ENCODE measurements at places on chromosomes 5 and 9. TPM values are rescaled to one million over a fixed set of nuclear protein-coding genes. Genes with fewer than 3 reads are reported as not detected.

The ZNF454 gene
- 2.3 TPM for total RNA-seq

The SSNA1 gene
- total RNA-seq, result 40.4 TPM

The ADGRD2 gene
- not detected for total RNA-seq

The MTAP gene
- 28.1 TPM for total RNA-seq

The ECM2 gene
- total RNA-seq, result 46.1 TPM

The RNF38 gene
- 54.7 TPM for total RNA-seq

The WDR38 gene
- not detected for total RNA-seq

The ISL1 gene
- not detected for total RNA-seq

The ARAP3 gene
- total RNA-seq, result 14.7 TPM

The SPATA31D4 gene
- total RNA-seq, result not detected

The NMRK1 gene
- 22.0 TPM for total RNA-seq

The IL33 gene
- 83.1 TPM for total RNA-seq

The CATSPER3 gene
- total RNA-seq, result not detected

The SLC6A3 gene
- 0.10 TPM for total RNA-seq

The KIF27 gene
- 6.1 TPM for total RNA-seq

The CCDC192 gene
- total RNA-seq, result not detected

The NR5A1 gene
- total RNA-seq, result 0.14 TPM

The SPATA31C1 gene
- total RNA-seq, result not detected

The GPX3 gene
- total RNA-seq, result 1,026 TPM

The PFN3 gene
- total RNA-seq, result not detected

The DAP gene
- 102 TPM for total RNA-seq
